ENCODE measurements at places on chromosomes 7 and 10. TPM values are rescaled to one million over a fixed set of nuclear protein-coding genes. Genes with fewer than 3 reads are reported as not detected.

GRM8 gene
- not detected for total RNA-seq

VSTM4 gene
- 0.38 TPM for total RNA-seq

SPDYE16 gene
- total RNA-seq = not detected

ERCC6 gene
- total RNA-seq = 5.2 TPM

IFIT1B gene
- not detected for total RNA-seq

GATA3 gene
- 4.8 TPM for total RNA-seq
